NCI-H1105 (cell line): ENCODE measurements at places on chromosomes 1 and 21.

DNA sequence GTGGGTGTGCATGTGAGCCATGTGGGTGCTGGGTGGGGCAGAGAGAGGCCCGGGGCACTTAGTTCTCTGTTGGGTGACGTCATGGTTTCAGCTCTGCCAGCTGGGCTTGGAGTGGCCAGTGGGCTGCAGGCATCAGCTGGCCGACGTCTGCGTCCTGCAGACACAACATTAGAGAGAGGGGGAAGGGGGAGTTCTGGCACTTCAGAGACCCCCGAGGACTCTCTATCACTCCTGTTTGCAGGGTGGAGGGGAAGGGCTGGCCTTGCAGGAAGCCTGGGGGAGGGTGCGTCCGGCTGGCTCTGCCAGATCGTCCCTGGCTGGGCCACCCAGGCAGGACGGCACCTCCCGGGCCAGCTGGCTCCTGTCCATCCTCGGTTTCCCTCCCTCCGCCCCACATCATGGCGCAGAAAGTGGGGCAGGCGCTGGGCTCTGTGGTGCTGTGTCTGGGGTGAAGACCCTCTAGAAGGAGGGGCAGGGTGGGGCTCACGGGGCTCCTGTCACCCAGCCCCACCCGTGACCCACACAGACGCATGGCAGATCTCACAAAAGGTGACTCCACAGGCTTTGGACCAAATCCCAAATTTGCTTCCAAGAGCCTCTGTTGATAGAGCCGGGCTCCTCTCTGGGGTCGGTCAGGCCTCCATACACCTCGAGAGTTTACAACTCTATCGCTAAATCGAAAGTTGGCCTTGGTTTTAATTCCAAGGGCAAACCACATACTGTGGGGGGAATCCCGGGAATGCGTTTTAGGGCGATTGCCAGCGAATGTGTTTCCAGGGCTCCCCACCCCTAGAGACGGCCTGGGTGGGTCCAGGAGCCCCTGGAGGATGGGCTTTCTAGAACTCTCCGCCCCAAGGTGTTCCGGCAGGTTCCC lies 73.4 kb upstream of the TTC34 start:
- DNase-seq = no peak

- no peak for DNase-seq
These were observed 53.2 kb downstream of the LAMC2 start for GRCh38 chr1:183239220-183239742.

DNA sequence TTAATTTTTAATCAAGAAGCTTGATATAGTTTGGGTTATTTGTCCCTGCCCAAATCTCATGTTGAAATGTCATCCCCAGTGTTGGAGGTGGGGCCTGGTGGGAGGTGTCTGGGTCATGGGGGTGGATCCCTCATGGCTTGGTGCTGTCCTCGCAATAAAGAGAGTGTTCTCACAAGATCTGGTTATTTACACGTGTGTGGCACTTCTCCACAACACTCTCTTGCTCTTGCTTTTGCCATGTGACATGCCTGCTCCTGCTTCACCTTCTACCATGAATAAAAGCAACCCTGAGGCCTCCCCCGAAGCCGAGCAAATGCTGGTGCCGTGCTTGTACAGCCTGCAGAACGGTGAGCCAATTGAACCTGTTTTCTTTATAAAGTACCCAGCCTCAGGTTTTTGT lies 2.6 kb upstream of the CNIH3 start:
- no peak for DNase-seq

- DNase-seq = peak; percentile 32
These were observed 7.6 kb downstream of the GPR37L1 start for GRCh38 chr1:202130297-202130721.

GRCh38 chr21:33047231-33047630 lies 21.5 kb downstream of the OLIG2 start:
- no peak for DNase-seq
